ENCODE measurements at places on chromosomes 3 and 15.

DNA sequence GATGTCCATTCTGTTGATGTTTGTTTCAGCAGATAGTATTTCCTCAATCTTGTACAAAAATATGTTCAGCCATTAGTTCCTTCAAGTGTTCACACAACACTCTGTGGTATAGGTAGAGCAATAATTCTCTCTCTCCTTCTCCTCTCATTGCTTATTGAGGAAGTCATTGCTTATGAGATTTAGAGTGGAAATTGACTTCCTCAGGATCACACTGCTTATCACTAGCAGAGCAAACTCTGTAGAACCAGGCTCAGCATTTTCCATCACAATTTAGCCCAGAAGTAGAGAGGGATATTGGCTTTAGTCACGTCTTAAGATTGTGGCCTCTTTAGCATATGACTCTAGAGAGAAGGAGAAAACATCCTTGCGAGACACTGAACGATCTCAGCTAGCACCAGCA, 31.2 kb downstream of the RAB11A start:
- no peak for DNase-seq

DNA sequence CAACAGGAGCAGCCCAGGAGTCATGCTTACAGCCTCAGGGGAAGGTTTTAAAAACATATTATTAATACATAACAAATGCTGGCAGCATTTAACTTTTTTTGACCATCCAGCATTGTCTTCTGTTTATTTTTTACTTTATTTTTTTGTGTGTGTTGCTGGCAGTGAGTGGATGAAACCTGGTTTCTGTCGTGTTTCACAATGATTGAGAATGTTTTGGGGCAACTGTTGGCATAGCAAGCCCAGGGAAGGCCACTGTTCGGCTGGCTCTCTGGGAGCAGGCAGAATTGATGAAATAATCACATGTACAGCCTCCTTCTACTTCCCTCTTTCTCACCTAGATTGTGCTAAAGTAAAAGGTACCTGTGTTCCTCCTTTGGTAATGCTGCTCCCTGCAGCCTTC, 190.2 kb downstream of the NR1D2 start:
- no peak for DNase-seq

GRCh38 chr3:64825404-64826120, 137.8 kb upstream of the ADAMTS9 start:
- no peak for DNase-seq

GRCh38 chr15:30038667-30039523, 43.9 kb upstream of the GOLGA8J start:
- DNase-seq = no peak

DNA sequence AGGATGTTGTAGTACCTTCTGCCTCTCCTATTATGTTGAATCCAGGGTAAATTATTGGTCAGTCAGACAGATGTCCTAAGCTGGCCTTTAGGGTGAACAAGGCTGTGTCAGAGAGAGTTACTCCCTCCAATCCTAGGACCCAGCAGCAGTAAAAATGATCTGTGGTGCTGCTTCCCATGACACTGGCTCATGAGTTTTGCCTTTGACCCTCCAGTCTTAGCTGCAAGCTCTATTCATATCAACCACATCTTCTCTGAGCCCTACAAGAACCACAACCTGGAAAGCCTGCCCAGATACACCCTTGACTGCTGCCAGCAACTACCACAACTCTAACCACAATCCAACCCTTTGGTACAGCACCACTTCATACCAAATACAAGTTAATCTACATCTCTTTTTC, 27.2 kb upstream of the PHLDB2 start:
- DNase-seq = peak; percentile 34

DNA sequence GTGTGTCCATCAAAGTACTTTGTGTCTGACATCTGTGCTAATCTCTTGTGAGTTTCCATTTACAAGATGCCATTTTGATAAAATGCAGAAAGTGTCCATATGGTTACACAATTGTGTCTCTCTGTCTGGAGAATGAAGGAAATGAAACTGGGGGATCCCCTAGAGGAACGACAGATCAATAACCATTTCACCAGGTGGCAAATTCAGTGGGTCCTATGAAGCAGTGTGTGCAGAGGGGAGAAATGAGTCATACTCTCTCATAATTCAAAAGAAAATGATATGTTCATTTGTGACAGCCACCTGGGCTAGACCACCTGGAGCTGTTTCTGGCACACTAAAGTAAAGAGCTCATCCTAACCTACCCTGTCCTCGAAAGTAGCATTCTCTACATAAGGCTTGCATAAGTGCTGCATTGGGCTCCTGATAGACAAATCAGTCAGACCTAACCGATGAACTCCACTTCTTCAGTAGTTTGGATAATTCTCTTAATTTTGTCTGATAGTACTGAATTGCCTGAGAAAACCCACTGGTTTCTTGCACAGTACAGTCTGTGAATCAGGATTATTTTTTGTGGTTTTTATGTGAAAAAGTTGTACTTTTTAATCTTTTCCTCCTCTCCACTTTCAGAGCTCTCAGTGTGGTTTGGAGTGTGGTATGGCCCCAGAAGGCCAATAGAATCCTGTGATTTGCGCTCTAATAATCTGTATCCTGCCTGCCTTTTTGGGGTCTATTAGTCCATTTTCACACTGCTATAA, 10.3 kb upstream of the CD47 start:
- DNase-seq = no peak

GRCh38 chr3:34090876-34091275, 292.4 kb downstream of the PDCD6IP start:
- DNase-seq = no peak

DNA sequence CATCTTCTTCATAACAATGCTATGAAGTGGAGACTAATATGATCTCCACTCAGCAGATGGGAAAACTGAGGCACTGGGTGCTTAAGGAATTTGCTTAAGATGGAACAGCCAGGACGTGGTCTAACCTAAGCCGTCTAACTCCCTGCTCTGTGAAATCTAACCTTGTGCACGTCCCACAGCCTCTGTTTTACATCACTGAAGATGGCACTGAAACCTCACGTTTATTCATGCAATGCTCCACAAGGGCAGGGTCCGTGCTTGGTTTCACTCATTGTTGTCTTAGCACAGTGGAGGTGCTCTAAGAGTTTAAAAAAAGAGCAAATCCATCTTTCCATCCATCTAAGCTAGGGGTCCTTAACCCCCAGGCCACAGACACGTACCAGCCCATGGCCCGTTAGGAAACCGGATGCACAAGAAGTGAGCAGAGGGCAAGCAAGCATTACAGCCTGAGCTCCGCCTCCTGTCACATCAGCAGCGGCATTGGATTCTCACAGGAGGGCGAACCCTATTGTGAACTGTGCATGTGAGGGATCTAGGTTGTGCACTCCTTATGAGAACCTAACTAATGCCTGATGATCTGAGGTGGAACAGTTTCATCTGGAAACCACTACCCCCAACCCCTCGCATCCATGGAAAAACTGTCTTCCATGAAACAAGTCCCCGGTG, 118.0 kb downstream of the FOXP1 start:
- no peak for DNase-seq

DNA sequence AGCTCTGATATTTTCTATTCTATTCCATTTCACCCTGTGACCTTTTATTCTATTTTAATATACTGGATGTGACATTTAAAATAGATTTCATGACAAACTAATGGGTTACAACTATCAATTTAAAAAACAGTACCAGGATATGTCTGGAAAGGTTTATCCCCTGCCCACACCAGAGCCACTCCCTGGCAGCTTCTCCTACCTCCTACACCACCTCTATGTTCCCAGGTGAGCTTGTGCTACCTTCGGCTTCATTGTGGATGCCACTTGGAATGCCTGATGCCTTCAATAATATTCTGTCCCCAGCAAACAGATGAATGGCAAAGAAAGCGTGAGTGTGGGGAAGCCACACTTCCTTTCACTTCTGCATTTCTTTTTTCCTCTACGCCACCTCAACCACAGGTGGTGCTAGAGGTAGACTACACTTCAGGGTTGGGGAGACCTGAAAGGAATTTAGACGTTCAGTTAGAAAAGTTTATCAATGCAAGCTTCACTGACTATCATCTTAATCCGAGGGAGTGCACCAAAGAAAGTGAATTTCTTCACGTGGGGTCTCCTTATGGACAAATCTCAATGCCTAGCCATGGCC, 213.0 kb downstream of the SSR3 start:
- no peak for DNase-seq

DNA sequence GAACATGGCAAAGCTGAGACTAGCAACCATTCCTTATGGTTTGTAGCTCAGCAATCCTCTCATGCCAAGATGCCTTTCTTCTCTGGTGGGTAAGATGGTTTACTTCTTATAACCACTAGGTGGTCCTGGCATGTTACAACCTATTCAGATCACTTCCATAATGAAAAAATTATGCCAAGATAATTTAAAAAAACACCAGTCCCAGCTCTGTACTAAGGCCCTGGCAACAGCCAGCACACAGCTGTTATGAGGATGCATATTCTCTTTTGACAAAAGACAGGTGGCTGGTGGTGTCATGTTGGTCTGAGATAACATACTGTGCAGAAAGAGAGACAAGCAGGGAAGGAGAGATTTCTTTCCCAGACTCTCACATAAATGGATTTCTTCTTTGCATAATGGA, 65.7 kb upstream of the FRMD4B start:
- DNase-seq = no peak

DNA sequence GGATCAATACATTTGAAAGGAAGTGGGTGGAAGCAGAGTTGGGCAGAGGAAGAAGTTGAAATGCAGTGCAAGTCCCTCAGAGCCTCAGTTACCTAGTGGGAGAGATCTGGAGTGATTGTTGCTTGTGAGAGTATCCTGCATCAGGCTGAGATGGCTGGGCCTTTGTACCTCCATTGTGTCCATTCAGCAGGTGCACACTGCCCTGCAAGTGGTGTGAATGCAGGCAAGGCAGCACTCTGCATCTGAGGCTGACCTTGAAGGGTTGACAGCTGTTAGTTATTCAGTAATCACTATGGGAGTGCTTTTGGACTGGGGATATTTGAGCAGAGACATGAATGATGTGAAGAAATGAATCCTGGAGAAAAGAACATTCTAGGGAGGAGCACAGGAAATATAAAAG, 25.2 kb downstream of the ATP6V1A start:
- DNase-seq = no peak

DNA sequence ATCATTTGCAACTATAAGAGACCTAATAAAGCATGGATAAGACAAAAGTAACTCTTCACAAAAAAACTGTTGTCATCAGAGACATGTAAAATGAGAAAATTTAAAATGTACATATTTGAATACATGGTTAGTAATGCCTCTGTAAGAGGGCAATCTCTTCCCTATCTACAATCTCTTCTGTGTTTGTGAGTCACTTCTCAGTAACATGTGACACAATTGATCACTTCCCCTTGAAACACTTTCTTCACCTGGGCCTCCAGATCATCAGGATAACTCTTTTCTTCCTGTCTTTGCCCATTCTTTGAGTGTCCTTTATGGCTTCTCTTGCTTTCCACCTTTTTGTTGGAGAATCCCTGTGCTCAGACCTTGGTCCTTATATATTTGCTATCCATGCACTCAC, 50.4 kb downstream of the TFDP2 start:
- DNase-seq = no peak

- no peak for DNase-seq
These were observed 119.8 kb upstream of the LIPC start for GRCh38 chr15:58312031-58312430.

- DNase-seq = no peak
These were observed 14.9 kb downstream of the SPRED1 start for GRCh38 chr15:38267421-38268022.

DNA sequence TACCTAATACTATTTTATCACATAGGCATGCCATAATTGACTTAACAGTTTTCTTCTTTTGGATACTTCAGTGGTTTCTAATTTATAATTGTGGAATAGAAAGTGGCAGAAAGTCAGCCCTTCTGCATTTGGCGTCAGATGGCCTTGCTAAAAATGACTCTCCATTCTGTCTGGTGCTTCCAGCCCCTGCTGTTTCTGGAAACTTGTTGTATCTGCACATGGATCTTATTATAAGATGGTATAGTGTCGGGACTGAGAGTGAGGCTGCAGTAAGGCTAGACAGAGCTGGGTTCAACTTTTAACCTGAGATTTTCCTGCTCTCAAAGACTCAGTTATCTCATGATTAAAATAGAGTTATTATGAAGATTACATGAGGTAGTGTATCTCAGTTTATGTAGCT, 74.8 kb upstream of the WDR72 start:
- DNase-seq = no peak

DNA sequence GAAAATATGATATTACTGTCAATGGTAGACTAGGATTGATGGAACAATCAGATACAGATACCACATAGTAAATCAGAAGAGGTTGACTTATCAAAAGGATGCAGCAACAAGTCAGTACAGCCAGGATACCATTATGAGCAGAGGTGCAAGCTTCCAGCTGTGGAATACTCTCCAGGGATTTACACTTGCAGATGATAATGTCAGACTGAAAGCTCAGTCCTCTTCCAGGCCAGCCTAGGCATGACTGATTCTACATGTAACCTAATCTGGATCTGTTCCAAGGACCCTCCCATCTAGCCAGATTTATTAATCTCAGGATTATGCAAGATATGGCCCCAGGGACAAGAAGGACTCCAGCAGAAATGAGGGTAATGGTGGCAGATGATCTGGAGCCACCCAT, 8.2 kb downstream of the FILIP1L start:
- DNase-seq = no peak

- no peak for DNase-seq
These were observed 48.7 kb downstream of the ETV5 start for GRCh38 chr3:186060222-186060621.

- DNase-seq = no peak
These were observed 44.4 kb downstream of the ANXA2 start for GRCh38 chr15:60353245-60353920.

- DNase-seq = no peak
These were observed 267.0 kb upstream of the CFAP20DC start for GRCh38 chr3:59316688-59317275.

DNA sequence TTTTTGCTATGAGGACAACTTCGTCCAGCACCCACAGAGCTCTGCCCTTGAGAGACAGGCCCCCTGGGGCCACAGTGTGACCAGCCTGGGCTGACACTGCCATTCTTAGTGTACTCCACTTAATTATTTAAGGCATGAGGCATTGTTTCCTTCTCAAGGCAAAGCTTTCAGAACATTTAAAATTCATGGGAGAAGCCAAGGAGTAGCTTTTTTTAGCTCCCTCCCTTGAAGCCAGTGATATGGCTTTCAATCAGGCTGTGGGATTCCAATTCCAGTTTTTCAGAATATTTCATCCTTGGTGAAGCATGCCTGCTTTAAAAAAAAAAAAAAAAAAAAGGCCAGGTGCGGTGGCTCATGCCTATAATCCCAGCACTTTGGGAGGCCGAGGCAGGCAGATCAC, 21.3 kb downstream of the HOMER2 start:
- DNase-seq = no peak

DNA sequence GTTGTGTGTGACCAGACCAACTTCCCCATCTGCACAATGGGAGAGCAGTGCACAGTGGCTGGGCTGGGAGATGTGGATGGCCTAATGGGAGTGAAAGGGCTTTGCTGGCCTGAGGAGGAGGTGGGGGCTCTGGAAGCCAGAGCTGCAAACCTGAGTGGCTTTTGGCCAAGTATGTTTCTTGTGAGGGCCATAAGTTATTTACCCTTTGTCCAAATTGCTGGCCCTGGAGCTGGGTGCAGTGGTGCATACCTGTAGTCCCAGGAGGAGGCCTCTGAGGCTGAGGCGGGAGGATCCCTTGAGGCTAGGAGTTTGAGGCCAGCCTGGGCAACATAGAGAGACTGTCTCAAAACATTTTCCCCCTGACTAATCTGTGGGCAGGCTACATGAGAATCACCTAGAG, 129.1 kb downstream of the WNT7A start:
- DNase-seq = no peak

GRCh38 chr15:58573270-58573669, 141.5 kb downstream of the LIPC start:
- DNase-seq = no peak
